ENCODE measurements at places on chromosomes 6 and 20.

- DNase-seq = peak; percentile 31
Observed at GRCh38 chr6:117352466-117353081, 73.2 kb downstream of the ROS1 start.

GRCh38 chr6:109393886-109394281 is 11.6 kb upstream of the CD164 start:
- DNase-seq = peak; percentile 13

DNA sequence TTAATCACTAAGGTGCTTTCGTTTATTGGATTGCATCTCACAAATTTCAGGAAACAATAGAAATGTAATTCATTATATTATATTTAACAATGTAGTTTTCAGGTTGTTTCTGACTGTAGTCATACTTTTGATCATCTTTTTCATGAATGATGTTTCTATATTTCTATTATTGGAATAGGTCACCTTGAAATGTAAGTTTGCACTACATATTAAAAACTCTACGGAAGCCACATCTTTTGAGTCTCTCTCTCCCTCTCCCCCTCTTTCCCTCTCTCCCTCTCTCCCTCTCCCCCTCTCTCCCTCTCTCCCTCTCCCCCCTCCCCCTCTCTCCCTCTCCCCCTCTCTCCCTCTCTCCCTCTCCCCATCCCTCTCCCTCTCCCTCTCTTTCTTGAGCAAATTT is 131.3 kb upstream of the FBXL4 start:
- no peak for DNase-seq

GRCh38 chr6:81909981-81910900 is 157.8 kb upstream of the TENT5A start:
- DNase-seq = peak; percentile 47

- DNase-seq = peak; percentile 98
Observed at GRCh38 chr6:39416728-39417127, 94.2 kb upstream of the KCNK16 start.

- no peak for DNase-seq
Observed at GRCh38 chr6:111080698-111081097, 6.6 kb upstream of the SLC16A10 start.

DNA sequence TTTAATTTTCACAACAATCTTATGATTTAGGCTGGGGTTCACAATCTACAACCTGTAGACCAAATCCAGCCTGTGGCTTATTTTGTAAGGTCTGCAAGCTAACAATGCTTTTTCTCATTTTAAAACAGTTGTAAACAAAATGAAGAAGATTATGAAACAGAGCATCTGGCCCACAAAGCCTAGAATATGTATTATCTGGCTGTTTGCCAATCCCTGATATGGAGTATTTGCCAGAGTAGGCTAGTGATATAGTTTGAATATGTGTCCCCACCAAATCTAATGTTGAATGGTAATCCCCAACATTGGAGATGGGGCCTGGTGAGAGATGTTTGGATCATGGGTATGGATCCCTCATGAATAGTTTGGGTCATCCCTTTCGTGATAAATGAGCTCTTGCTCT is 201.8 kb downstream of the DHX35 start:
- no peak for DNase-seq

GRCh38 chr6:98976674-98977385 is 29.1 kb upstream of the FBXL4 start:
- DNase-seq = no peak

- peak; percentile 23 for DNase-seq
Observed at GRCh38 chr6:132011582-132011981, 60.4 kb upstream of the CCN2 start.

DNA sequence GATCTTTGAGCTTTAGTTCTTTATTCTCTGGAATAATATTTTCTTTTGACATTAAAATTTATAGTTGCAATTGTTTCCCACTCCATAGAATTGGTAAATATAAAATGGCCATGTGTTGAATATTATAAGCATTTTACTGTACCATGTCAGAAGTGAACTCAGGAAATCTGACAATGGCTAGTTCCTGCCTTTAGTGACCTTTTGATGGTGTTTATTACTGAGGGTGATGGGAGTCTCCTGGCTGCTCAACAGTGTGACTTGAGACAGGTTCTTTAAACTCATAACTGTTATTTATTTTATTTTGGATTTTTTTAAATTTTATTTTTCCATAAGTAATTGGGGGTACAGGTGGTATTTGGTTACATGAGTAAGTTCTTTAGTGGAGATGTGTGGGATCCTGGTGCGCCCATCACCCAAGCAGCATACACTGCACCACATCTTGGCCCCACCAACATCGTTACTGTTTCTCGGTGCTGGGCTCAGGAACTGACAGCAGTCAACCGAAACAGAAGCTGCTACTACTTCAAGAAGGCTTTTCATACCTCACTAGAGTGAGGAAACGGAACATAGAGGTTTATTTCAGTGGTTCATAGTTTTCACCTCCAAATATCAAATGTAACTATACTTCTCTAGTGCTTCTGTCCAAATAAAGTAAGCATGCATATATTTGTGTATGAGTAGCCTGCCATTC is 90.4 kb downstream of the PLEKHG1 start:
- DNase-seq = no peak

DNA sequence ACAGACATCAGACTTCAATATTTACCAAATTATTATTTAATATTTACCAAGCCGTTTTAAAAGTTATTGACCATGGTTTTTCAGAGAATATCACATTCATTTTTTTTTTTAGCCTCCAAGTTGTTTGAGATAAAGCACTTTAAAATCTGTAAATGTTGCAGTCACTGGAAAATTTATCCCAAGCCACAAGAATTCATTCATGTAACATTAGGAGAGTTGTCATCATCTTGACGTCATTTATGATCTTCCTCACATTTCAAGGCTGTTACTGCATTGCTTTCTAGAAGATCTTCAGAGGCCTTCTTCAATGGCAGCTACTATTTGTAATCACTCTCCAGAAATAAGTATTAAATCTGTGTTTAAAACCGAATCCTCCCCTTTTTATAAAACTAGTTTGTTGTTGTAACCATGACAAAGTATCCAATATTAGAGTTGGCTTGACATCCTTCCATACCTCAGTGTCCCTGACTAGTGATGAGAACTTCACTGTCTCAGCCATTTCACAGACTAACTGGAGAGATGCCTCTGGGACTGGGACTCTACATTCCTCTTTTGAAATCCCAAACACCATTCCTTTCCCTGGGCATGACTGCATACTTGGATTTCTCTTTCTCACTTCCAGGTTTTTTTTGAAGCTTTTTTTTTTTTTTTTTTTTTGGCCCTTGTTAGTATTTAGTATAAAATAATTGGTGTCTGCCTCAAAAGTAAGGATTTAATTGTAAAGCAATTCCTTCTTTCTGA is 100.1 kb downstream of the ZFAND3 start:
- peak; percentile 77 for DNase-seq

DNA sequence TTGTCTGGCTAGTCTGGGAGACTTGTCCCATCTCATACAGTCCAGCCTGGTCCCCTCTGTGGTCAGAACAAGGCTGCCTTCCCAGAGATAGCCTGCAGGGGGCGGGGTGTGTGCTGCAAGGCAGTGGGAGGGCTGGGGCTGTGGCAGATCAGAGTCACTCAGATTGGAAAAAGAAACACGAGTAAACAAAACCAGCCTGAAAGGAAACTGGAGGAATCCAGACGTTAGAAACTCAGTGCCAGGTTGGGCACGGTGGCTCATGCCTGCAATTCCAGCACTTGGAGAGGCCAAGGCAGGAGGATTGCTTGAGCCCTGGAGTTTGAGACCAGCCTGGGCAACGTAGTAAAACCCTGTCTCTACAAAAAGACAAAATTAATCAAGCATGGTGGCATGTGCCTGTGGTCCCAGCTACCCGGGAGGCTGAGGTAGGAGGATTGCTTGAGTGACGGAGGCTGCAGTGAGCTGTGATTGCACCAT is 20.2 kb downstream of the LEMD2 start:
- DNase-seq = peak; percentile 86

GRCh38 chr6:168732676-168733075 is 291.7 kb downstream of the SMOC2 start:
- DNase-seq = no peak

DNA sequence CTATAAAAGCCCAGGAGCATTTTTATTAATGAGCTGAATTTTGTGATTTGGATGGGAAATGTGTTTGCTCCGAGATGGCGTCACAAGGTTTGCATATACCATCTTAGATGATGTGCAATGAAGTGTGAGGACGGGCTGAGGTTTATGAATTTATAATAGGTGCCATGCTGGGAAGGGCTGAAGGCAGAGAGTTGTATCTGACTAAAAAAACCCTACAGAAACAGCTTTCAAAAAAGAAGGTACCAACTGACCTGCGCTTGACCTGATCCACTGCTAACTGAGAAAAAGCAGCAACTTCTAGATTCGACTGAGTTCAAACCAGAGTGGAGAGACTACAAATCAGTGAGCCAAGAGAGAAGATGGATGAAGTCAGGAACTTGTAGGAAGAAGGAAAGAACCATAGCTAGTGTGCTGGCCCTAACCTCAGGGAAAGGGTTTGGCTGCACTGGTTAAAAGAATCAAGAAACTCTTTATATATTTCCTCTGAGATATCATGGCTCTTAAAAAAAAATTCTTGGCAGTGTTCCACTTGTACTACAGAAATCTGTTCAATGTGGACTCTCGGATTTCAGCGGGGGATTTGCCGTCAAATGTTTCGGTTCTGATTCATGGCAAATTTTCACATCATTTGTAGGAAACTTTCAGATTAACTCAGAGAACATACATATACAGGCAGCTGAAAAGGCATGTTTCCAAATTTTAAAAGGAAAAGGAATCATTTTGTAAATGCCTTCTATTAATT is 56.5 kb upstream of the HDGFL1 start:
- DNase-seq = peak; percentile 2

DNA sequence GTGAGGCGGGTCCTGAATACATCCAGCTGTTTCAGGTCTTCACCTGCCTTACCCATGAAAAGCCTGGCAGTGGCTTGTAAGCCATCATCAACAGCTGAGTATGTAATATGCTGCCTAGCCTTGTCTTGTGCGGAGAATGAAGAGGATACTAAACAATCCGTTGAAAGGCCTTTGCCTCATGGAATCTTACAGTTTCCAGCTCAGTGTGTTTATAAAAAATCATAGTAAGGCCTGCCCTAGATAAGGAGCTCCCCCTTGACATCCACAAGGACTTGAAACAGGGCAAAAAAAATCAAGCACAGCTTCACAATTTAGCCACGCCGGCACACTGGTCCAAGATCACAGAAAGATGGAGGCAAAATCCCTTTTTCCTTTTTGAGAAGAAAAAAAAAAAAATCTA is 115.7 kb downstream of the KIF16B start:
- no peak for DNase-seq

DNA sequence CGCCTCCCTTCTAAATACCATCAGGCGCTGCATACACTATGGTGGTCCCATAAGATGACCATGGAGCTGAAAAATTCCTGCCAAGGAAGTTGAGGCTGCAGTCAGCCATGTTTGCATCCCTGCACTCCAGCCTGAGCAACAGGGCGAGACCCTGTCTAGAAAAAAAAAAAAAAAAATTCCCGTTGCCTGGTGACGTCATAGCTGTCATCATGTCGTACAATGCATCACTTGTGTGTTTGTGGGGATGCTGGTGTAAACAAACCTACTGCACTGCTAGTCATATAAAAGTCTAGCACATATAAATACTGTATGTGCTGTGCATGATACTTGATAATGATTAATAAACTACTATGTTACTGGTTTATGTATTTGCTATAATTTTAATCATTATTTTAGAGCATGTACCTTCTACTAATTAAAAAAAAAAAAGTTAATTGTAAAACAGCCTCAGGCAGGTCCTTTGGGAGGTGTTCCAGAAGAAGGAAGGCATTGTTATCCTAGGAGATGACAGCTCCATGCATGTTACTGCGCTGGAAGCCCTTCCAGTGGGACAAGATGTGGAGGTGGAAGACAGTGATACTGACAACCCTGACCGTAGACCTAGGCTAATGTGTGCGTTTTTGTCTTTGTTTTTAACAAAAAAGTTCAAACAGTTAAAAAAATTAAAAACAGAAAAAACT is 132.6 kb downstream of the BANF2 start:
- no peak for DNase-seq

GRCh38 chr6:145758113-145758512 is 22.8 kb upstream of the EPM2A start:
- no peak for DNase-seq

GRCh38 chr20:32609111-32609773 is 24.1 kb upstream of the NOL4L start:
- no peak for DNase-seq

DNA sequence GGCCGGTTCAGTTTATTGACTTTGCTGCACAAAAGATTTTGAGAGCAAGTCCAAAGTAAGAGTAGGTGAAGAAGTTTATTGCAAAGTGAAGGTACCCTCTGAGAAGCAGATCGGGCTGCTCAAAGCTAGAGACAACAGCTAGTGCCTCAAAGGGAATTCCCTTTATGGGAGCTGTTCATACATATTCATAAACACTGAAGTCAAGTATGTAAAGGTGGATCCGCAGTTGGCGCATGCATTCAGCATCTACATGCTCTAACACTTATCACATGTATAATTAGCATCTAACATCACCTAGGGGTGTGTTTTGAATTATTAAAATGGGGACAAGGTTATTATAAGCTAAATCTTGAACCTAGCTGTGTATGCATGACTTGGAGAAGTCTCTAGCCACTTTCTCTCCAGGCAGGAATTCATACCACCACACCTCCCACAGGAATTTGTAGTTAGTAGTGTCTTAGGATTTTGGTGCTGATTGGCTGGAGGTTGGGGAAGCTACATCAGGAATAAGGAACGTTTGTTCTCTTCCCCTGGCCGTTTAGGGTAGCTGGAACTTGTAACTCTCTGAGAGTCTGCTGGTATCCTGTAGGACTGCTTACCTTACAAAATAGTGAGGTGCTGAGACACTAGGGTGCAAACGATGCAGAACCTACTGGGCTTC is 1633.9 kb downstream of the GRIK2 start:
- DNase-seq = no peak

- DNase-seq = no peak
Observed at GRCh38 chr6:44065443-44066140, 61.7 kb downstream of the MRPL14 start.

GRCh38 chr6:55604021-55604420 is 25.0 kb upstream of the HMGCLL1 start:
- DNase-seq = no peak

GRCh38 chr20:34385464-34385863 is 22.4 kb downstream of the ITCH start:
- DNase-seq = no peak

- DNase-seq = peak; percentile 70
Observed at GRCh38 chr6:79868098-79868722, 79.1 kb downstream of the ELOVL4 start.

- no peak for DNase-seq
Observed at GRCh38 chr20:16714751-16715150, 15.1 kb upstream of the SNRPB2 start.

GRCh38 chr6:4129446-4129845 is 5.9 kb downstream of the ECI2 start:
- peak; percentile 69 for DNase-seq
